ENCODE measurements at places on chromosomes 7 and 10.
A peak's percentile ranks its signal among the peaks of the same experiment; 100 is the strongest.

- no peak for DNase-seq
Measured at GRCh38 chr10:91537614-91538383, 95.1 kb downstream of the PPP1R3C start.

DNA sequence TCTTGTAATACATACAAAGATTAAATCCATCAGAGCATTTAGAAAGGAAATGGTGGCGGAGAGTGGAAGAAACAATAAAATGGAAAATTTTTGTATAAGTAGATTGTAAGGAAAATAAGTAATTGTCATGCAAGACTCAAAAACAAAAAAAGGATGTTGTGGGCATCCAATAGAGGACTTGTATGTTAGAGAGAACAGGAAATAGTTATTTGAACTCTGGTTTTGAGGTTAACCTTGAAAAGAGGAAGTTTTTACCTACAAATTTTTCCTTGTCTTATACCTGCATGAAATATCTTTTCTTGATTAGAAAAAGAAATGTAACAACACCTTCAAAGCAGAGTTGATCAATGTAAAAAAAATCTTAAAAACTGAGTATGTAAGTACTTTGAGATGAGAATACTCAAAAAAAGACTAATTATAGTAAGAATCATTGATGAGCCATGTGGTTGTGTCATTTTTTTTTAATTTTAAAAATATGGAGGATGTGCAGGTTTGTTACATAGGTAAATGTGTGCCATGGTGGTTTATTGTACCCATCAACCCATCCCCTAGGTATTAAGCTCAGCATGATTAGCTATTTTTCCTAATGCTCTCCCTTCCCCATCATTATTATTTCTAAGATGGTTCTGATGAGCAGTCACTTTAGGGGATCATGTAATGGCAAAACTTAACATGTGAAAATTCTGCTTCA, 11.9 kb downstream of the TMEM106B start:
- no peak for DNase-seq

GRCh38 chr7:149020483-149020882, 7.8 kb downstream of the PDIA4 start:
- no peak for DNase-seq

DNA sequence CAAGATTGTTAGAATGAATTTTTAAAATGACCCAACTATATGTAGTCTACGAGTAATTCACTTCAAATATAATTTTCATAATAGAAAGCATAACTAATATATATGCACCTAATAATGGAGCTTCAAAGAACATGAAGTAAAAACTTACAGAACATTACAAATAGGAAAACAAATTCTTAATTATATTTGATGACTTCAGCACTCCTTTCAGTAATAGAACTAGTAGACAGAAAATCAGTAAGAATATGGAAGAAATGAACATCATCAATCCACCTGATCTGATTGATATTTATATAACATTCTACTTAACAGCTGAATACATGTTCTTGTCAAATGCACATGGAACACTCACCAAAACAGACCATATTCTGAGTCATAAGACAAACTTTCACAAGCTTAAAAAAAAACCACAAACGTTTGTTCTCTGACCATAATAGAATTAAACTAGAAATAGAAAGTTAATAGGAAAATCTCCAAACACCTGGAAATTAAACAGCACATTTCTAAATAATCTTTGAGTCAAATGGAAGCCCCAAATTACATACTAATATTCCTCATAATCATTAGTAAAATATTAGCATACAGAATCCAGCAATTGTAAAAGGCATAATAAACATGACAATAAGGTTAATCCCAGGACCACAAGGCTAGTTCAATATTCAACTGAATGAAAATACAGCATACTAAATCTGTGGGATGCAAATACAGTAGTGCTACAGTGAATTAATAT, 48.0 kb downstream of the BRAF start:
- no peak for DNase-seq

DNA sequence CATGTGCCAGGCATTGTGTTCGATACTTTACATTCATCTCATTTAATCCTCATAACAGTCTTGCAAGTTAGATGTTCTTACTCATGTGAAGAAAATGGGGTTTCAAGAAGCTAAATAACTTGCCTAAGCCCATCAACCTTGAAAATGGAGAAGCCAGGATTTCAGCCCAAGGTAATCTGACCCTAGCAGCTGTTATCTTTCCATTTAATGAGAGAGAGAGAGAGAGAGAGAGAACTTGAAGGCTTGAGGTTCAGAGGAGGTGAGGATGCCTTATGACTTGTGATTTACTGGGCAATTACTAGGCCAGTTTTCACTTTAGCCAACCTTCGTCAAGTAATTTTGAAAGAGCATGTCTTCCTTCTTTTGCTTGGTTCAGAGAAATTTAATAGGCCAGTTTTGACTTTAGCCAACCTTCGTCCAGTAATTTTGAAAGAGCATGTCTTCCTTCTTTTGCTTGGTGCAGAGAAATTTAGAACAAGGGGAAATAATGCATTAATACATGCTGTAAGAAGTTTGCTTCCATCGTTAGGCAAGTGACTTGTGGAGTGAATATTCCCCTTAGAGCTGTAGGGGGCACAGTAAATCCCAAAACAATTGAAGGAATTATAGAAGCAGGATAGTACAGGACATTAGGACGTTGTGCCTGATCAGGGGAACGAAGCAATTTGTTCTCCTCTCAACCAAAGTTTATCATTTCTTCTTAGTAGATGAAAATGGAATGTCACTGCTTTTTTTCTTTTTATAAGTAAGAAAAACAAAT, 143.0 kb upstream of the BMPER start:
- no peak for DNase-seq

DNA sequence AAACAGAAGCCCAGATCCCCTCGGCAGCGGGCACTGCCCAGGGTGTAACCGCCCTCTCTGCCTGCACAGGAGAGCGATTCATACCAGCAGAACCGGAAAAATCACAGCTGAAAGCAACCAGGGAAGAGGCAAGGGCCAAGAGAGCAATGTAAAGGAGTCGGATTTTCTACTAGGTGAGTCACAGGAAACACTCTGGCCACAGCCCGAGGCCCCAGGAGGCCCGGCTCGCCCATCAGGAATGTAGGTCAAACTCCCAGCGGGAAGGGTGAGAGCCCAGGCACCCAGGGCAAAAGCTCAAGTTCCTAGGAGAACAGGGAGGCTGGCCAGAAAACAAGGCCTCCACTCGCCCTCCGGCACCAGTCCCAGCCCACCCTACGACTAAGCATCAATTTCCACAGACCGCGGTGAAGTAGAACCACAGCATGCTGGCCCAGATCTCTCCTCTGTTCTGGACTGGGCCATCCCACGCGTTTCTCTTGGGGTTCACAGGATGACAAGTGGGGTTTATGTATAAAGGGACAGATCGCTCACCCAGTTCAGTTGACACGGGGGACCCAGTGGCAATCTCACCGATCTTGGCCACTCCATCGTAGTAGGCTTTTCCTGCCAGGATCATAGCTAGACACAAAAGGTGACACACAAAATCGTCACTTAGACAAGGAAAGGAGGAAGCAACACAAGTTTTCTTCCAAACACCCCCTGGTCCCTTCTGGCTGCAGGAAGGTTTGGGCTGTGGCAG, 46.2 kb downstream of the BAIAP2L1 start:
- peak; percentile 80 for DNase-seq

DNA sequence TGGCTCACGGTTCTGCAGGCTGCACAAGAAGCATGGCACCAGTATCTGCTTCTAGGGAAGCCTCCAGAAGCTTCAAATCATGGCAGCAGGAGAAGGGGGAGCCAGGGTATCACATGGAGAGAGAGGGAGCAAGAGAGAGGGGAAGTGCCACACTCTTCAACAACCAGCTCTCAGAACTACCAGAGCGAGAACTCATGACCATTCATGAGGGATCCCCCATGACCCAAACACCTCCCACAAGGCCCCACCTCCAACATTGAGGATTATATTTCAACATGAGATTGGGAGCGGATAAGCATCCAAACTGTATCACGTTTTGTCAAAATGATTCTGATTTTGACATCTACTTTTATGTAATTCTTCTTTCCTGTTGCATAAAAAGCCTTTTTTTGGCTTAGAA, 38.5 kb downstream of the CREM start:
- DNase-seq, result no peak

GRCh38 chr10:106661767-106662140, 502.8 kb downstream of the SORCS1 start:
- no peak for DNase-seq

GRCh38 chr10:3491571-3491970, 293.4 kb downstream of the KLF6 start:
- DNase-seq, result no peak

DNA sequence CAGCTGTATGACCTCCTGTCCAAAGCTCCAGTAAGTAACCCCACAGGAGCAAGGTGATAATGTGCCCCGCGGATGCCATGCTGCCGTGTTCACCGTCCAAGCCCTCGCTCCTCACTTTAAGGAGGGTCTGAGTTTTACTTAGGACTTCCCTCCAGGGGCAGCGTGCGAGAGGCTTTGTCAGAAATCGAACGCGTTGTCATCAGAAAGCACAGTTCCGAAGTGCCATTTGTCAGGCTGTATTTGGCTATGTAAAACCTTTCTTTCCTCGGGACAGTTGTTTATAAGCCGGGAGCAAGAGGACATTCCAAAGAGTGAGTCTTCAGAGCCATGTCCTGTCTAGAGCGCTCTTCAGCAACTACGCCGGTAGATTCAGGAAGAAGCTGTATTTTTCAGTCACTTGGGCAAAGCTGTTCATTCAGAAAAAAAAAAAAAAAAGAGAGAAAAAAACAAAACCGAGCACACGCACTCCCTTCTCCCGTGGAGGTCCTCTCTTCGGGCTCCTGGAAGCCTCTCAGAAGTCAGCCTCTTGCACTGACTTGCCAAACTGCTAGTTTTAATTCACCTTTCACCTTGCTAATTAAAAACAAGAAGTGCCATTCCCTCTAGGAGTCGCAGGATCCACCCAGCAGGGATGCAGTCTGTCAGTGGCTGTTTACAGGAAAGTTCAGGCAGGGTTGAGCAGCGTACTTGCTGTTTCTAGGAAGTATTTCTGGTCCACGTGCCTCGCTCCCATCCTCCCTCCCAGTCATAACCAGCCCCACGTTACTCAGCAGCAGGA, at the start of gene SEMA3E:
Gene SEMA3E, minus strand, starts transcription at position 676 of the 778 bp plus-strand sequence.
- peak; percentile 15 for DNase-seq

DNA sequence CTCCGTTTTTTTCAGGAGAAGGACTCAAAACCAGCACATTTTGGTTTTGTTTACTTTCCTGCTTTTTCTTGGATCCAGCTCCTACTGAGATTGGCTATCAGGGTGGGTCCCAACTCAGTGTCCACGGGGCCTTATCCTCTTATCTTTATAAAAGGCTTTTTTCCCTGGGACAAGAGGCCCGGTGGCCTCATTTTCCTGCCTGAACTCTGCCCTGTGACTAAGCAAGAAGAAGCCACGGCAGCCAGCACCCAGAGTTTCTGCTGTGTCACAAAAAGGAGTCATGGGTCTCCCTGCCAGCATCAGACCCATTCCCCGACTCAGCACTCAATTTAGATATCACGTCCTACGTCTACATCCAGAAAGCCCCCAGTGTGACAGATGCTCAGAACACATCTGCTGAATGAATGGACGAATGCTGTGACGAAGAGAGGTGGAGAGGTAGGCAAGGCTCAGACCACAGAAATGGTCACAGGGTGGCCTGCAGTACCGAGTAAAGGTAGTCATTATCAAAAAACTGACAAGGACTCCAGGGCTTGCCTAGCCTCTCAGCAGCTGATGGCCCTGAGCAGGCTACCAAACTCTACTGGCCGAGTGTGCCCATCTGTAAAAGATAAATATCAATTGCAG, 16.7 kb downstream of the DLG5 start:
- DNase-seq, result no peak

- no peak for DNase-seq
Measured at GRCh38 chr10:50063100-50063499, 4.7 kb upstream of the WASHC2A start.

- no peak for DNase-seq
Measured at GRCh38 chr7:151131592-151132293, 35.8 kb downstream of the GBX1 start.

- DNase-seq, result no peak
Measured at GRCh38 chr10:74034301-74034700, 36.4 kb downstream of the VCL start.

DNA sequence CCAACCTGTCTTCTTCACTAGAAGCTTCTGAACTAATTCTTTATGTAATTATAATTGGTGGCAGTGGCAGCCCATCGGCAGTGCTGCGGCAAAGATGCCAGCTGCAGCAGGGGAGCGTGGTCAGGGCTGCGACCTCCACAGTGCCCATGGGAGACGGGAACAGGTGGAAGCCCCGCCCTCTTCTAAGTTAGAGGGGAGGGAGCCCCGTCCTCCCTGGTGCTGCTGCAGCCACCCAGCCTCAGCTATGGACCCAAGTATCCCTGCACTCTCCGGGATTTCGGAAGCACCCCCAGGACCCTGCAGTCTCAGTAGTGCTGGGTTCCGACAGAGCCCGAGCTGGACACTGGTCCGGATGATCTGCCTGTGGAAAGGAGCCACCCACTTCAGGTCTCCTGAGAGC, 117.0 kb upstream of the MBL2 start:
- DNase-seq, result no peak

- no peak for DNase-seq
Measured at GRCh38 chr7:15674586-15674985, 11.9 kb downstream of the MEOX2 start.

DNA sequence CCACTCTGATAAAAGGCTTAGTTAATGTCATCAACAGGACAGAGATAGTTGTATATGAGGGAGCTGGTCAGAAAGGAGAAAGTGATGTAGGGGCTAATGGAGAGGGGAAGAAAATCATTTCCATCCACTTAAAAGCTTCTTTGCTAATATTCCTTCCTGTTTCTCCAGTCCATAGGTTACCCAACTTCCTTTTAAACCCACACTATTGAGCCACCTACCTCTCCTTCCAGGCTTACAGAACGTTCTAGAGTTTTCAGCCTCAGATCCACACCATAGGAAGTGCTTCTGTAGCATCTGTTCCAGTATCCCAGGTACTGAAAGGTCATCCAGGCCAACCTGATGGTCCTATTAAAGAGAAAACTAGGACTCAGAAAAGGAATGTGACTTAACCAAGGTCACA, 28.2 kb downstream of the STRIP2 start:
- DNase-seq, result no peak

- no peak for DNase-seq
Measured at GRCh38 chr10:102654566-102654965, 10.3 kb downstream of the TRIM8 start.

- DNase-seq, result no peak
Measured at GRCh38 chr7:16260236-16260728, 161.1 kb downstream of the CRPPA start.

GRCh38 chr10:49359349-49360270, 36.3 kb downstream of the DRGX start:
- DNase-seq, result no peak

DNA sequence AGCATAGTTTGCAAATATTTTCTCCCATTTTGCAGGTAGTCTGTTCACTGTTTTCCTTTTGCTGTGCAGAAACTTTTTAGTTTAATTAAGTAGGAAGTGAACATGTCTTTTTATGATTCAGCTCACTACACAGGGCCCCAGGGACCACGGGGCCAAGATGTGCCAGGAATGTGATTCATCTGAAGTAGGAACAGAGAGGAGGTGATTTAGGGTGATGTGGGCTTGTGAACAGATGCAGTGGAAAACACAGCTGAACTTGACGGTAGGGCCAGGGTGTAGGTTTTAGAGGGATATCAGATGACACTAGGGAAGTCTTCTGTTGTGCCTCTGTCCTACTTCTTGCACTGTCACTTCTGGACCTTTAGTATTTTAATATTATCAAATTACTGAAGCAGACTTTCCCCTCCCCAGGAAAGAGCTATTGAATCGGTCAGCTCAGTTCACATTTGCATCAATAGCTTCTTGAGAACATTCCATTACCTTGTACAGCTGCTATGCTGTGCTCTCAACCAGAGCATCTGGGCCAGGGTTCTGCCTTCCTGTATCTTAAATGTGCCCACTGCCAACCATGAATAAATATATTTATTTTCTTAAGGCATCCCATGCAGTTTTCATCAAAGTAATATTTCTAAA, 96.9 kb downstream of the OSBPL3 start:
- no peak for DNase-seq

GRCh38 chr10:110274072-110274627, 30.6 kb downstream of the SMNDC1 start:
- DNase-seq, result no peak
